Stimulated activated CD4-positive, alpha-beta T cell treated with anti-CD3 and anti-CD28 coated beads, Interleukin-15, amount 100 ng/mL, for 1 hour (primary cell): ENCODE measurements at places on chromosomes 3 and 15.

DNA sequence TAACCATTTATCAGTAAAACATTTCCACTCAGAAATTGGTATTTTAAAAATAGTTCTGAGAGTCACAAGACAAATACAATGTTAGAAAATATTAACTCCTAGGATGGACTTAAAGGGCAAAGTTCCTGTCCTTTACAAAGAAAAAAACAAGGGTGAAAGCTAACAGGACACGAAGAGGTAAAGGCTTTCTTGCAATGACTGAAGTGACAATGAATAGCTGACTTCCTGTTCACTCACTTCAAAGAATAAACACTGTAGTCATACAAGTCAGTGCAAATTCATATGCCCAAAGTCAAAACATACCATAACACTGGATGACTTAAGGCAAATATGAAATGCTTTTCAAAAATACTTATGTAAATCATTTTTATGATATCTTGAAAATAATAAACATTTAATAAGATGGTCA, 1389.8 kb upstream of the ALCAM start:
- DNase-seq, result no peak

DNA sequence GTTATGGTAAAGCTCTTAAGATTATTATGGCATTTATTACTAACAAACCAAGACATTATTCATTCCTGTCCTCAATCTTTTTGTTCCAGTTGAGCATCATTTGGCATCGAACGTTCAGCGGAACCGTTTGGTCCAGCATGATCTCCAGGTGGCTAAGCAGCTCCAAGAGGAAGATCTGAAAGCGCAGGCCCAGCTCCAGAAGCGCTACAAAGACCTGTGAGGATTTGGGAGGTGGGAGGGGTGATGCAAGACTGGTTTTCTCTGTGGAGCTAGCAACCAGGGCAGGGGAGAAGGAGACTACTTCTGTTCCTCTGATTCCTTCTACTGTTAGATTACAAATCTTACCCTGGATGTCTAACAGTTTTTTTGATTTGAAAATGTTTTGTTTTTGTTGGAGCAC, 27.6 kb upstream of the UTS2B start:
- no peak for DNase-seq

DNA sequence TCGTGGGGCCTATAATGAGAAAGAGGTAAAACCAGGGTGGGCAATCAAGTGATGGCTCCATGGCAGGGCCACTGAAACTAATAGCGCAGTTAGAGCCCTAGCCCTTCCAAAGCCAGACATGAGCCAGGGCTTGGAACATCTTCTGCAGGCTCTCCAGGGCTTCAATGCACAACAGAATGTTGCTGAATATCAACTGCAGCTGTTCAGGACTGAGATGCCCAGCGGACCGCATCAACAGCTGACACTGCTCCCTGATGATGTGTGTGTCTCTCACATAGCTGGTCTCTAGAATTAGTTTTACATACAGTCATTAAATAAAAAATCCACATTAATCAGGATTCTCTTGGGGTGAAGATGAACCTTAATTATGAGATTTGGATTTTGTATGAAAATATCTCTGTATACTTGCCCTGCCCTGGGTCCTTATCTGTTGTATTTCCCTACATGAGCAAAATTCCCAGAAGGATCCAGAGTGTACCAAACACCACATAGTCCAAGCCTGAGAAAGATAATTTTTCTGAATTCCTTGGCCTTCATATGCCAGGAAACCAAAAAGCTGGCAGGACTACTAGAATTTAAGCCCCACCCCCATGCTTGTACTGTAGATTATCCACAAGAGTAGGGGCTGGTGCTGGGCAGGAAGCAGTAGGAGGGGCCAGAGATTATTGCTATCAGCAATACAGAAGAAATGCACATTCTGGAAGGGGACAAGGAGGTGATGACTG, 7.7 kb upstream of the GOLGB1 start:
- no peak for DNase-seq

- no peak for DNase-seq
Measured at GRCh38 chr3:63652066-63652725, at the start of gene SNTN. Gene SNTN (plus strand): TSS chr3:63652675. CDS start chr3:63652688, 13 bp downstream.

- no peak for DNase-seq
Measured at GRCh38 chr3:30858894-30859389, 35.5 kb downstream of the GADL1 start.

GRCh38 chr15:100253640-100254039, 88.1 kb downstream of the ADAMTS17 start:
- no peak for DNase-seq

- no peak for DNase-seq
Measured at GRCh38 chr3:121566773-121567172, 976 bp upstream of the ARGFX start.

DNA sequence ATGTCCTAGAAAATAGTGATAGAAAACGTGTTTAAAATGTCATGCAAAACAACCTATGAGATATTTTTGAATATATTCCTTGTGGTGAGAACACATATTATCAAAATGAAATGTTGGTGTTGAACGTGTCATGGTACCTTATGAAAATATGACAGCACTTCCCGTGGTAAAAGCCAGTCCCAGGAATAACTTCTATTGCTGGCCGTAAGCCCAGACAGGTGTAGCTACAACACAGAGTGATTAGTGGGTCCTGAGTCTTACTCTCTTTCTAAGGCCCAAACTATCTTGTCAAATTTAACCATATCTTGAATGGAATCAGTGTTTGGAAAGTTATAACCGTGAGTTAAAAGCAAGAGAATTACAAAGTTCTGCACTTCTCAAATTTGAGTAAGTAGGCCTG, 24.1 kb downstream of the RARB start:
- no peak for DNase-seq

DNA sequence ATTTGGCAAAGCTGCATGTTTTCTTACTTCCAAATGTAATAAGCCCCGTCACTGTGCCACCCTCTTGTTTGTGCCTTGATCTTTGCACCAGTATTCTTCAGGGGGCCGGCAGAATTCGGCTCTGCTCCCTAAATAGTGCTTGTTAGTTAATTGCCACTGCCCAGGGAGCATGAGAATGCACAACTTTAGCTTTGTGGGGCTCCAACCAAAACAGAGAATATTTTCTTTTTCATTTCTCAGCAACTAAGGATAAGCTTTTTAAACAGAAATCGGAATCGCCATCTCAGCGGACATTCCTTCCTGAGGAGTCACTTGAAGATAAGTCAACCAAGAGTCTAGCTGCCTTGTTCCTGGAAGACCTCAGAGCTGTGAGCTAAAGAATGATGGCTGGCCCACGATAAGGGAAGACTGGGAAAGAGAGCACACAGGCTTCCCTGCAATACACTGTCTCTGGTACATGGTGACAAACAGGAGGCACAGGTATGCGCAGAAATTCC, 106.0 kb downstream of the LRIG1 start:
- no peak for DNase-seq

GRCh38 chr3:85785766-85786165, 827.0 kb downstream of the CADM2 start:
- no peak for DNase-seq

- DNase-seq, result no peak
Measured at GRCh38 chr15:51051776-51052175, 42.9 kb downstream of the TNFAIP8L3 start.

DNA sequence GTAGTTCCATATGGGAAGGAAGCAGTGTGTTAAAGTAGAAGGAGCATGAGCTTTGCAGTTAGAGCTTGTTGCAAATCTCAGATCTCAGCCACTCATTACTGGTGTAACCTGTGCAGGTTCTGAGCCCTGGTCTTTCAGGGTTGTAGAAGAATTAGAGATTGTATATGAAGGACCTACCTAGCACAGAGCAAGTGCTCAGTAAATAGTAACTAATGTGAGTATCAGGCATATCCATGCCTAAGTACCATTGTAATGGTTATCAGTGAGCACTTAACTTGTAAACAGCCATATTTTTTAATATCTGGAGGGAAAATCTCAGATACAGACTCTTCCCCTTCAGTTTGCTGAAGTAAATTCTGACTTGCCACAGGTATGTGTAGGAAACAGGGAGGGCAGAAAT, 59.3 kb downstream of the MAP6D1 start:
- DNase-seq, result no peak

- no peak for DNase-seq
Measured at GRCh38 chr3:194654443-194654842, 17.5 kb downstream of the LSG1 start.

DNA sequence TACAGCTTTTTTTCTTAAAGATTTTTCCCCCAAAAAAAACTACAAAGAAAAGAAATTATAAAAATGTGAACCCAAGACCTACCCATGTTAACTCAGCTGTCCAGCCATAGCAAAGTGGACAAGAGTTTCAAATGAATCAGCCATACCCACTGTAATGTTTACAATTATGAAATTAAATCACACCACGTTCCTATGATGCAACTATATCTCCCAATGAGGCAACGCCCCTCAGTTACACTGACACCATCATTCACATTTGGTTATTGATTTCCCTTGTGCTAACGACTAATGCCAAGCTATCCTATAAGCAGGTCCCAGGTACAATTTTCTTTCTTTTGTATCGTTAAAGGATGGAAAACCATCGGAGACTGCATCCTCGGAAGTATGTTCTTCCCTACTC, 115.1 kb upstream of the ICE2 start:
- DNase-seq, result no peak

- DNase-seq, result no peak
Measured at GRCh38 chr15:61889706-61890105, 170.5 kb downstream of the VPS13C start.

GRCh38 chr15:75436881-75437280, 14.6 kb downstream of the SIN3A start:
- no peak for DNase-seq
